ENCODE measurements at places on chromosomes 7 and 10.
A peak's percentile ranks its signal among the peaks of the same experiment; 100 is the strongest.

DNA sequence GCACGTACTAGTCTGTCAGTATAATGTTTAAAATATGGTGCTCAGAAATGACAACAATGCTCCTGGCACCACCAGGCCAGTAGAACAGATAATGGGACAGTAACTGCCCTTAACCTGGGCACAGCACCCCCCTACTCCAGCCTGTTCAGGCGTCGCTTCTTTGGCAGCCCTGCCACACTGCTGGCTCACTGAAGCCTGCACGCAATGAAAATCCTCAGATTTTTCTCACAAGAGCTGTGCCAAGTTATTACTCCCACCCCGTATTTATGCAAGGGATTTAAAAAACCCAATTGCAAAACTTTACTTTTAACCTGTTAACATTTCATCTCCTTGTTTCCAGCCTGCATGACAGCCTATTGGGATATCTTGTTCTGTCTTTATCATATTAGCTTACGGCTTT lies 56.6 kb upstream of the LAMB1 start:
- DNase-seq, result no peak
- no peaks in the 10 kb centered on the region for H3K36me3 ChIP-seq
- peaks cover 7% of the 10 kb centered on the region for H3K27me3 ChIP-seq
- no peaks in the 10 kb centered on the region for H3K4me1 ChIP-seq

GRCh38 chr10:82874671-82875070 lies 999.7 kb downstream of the NRG3 start:
- no peaks in the 10 kb centered on the region for H3K4me1 ChIP-seq
- H3K4me3 ChIP-seq, result no peak overlapping the region
- H3K27me3 ChIP-seq, result no peaks in the 10 kb centered on the region
- no peak overlapping the region for H3K27ac ChIP-seq
- no peaks in the 10 kb centered on the region for H3K36me3 ChIP-seq

DNA sequence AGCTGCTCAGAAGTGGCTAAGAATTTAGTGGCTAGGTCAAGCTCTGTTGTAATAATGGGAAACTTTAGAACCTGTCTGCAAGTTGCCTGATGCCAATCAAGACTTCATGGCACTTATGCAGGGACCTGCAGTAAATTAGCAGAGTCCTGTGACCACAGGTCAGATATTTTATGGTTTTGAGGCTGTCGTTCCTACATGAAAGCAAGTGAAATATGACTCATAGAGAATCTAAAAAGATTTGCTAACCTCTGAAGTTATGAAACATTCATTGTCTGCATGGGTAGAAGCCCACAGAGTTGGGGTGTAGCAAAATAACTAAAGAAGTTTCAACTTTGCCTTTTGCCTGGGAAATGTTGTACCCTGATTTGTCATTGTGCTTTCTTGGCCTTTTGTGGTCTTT lies 32.3 kb downstream of the SLC39A12 start:
- no peaks in the 10 kb centered on the region for H3K36me3 ChIP-seq
- no peaks in the 10 kb centered on the region for H3K4me1 ChIP-seq
- H3K4me3 ChIP-seq, result no peak overlapping the region
- DNase-seq, result no peak
- H3K27me3 ChIP-seq, result no peaks in the 10 kb centered on the region

GRCh38 chr7:46850563-46851330 lies 731.2 kb downstream of the TNS3 start:
- H3K27me3 ChIP-seq, result no peaks in the 10 kb centered on the region
- no peak overlapping the region for H3K27ac ChIP-seq
- no peak overlapping the region for H3K4me3 ChIP-seq

DNA sequence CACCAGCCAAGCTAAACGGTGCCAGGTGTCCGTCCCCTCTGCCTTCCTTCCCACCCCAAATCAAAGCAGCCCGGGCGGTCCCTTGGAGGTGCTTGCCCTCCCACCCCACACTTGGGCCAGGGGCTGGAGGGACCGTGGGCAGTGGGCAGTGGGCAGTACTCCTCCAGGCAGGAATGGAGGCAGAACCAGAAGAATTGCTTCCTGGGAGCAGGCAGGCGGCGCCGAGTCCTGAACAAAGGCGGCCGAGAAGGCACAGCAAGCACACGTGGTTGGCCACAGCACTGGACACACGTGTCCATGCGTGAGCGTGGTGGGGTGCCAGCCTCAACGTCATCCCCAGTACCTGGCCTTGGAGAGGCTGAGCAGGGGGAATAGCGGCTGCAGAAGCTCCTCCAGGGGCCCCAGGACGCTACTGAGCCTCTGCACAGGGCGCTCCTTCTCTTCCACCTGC lies 48.4 kb upstream of the NKX6-2 start:
- no peak overlapping the region for H3K4me3 ChIP-seq
- H3K4me1 ChIP-seq, result no peaks in the 10 kb centered on the region
- H3K27me3 ChIP-seq, result no peaks in the 10 kb centered on the region
- H3K27ac ChIP-seq, result no peak overlapping the region

GRCh38 chr7:57225666-57226065 lies 93.4 kb upstream of the ZNF479 start:
- H3K27ac ChIP-seq, result no peak overlapping the region
- no peaks in the 10 kb centered on the region for H3K4me1 ChIP-seq
- no peaks in the 10 kb centered on the region for H3K27me3 ChIP-seq

- H3K27me3 ChIP-seq, result no peaks in the 10 kb centered on the region
- DNase-seq, result no peak
- H3K4me1 ChIP-seq, result no peaks in the 10 kb centered on the region
Measured at GRCh38 chr7:101553771-101554445, 75.2 kb downstream of the MYL10 start.

- no peaks in the 10 kb centered on the region for H3K27me3 ChIP-seq
- peak overlapping the region; percentile 87 for H3K27ac ChIP-seq
- H3K4me3 ChIP-seq, result peak overlapping the region; percentile 57
- peaks cover 73% of the 10 kb centered on the region for H3K4me1 ChIP-seq
- no peak for DNase-seq
Measured at GRCh38 chr10:104322416-104322782, 15.9 kb downstream of the ITPRIP start.

- peaks cover 34% of the 10 kb centered on the region for H3K4me1 ChIP-seq
- peak overlapping the region; percentile 97 for H3K4me3 ChIP-seq
- peak; percentile 14 for DNase-seq
- no peak overlapping the region for H3K27ac ChIP-seq
- H3K36me3 ChIP-seq, result peaks cover 13% of the 10 kb centered on the region
- peaks cover 21% of the 10 kb centered on the region for H3K27me3 ChIP-seq
Measured at GRCh38 chr10:7407368-7408290, 3.2 kb downstream of the SFMBT2 start.

DNA sequence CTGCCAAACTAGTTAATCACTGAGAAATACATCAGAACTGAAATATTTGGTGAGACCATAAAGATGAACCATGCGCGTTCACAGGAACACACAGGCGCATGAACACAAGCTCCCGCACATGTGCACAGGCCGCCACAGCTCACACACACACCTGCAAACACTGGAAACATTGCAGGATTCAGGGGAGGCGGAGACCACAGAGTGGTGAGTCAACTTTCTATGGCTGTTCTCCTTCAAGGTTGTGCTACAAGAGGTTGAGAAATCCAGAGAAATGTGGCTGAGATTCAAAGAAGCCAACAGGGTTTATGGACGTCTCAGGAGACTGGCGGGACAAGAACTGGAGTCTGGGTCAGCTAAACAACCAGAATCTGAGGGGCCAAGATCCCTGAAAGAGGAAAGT lies 17.8 kb downstream of the ESYT2 start:
- H3K4me1 ChIP-seq, result peaks cover 65% of the 10 kb centered on the region
- peak overlapping the region; percentile 97 for H3K27ac ChIP-seq
- DNase-seq, result peak; percentile 40
- H3K4me3 ChIP-seq, result peak overlapping the region; percentile 79
- peaks cover 62% of the 10 kb centered on the region for H3K36me3 ChIP-seq

GRCh38 chr7:73432676-73433075 lies 902 bp upstream of the FZD9 start:
- H3K4me1 ChIP-seq, result no peaks in the 10 kb centered on the region
- H3K27me3 ChIP-seq, result peaks cover 7% of the 10 kb centered on the region
- peak overlapping the region; percentile 36 for H3K4me3 ChIP-seq
- H3K36me3 ChIP-seq, result no peaks in the 10 kb centered on the region
- DNase-seq, result no peak

GRCh38 chr10:44539178-44539577 lies 154.3 kb upstream of the CXCL12 start:
- H3K4me1 ChIP-seq, result no peaks in the 10 kb centered on the region
- no peak for DNase-seq
- no peaks in the 10 kb centered on the region for H3K36me3 ChIP-seq
